ENCODE measurements at places on chromosomes 1 and 21.

- DNase-seq, result no peak
Measured at GRCh38 chr1:58874757-58875755, 91.2 kb upstream of the JUN start.

DNA sequence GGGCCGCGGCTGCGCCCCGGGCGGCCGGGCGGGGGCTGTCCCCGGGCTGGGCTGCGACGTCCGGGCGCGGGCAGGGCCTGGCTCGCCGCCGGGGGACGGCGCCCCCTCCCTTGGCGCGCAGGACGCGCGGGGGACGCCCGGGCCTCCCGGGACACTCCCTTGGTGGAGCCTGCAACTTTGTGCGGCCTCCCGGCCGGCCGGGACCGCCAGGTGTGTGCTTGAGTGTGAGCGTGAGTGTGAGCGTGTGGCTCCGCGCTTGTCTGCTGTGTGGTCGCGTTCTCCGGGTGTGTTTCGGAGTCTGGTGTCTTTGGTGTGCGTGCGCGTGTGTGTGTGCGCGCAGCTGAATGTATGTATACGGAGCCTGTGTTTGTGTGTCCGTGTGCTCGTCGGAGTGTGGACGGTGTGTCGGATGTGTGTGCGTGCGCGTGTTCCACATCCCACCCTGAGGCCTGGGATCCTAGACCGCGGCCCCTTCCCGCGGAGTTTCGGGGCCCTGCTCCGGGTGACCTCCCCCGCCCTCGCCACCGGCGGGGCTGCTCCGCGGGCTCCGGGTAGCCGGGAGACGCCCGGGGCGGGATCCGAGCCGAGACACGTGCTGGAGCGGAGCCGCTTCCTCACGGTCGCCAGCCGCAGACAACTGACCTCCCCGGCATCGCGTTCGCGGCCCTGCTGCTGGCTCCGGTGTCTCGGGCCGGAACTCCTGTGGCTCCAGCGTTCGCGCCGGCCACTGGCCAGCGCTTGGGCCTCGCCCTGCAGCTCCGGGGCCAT, 1.7 kb downstream of the PTPRU start:
- no peak for DNase-seq

DNA sequence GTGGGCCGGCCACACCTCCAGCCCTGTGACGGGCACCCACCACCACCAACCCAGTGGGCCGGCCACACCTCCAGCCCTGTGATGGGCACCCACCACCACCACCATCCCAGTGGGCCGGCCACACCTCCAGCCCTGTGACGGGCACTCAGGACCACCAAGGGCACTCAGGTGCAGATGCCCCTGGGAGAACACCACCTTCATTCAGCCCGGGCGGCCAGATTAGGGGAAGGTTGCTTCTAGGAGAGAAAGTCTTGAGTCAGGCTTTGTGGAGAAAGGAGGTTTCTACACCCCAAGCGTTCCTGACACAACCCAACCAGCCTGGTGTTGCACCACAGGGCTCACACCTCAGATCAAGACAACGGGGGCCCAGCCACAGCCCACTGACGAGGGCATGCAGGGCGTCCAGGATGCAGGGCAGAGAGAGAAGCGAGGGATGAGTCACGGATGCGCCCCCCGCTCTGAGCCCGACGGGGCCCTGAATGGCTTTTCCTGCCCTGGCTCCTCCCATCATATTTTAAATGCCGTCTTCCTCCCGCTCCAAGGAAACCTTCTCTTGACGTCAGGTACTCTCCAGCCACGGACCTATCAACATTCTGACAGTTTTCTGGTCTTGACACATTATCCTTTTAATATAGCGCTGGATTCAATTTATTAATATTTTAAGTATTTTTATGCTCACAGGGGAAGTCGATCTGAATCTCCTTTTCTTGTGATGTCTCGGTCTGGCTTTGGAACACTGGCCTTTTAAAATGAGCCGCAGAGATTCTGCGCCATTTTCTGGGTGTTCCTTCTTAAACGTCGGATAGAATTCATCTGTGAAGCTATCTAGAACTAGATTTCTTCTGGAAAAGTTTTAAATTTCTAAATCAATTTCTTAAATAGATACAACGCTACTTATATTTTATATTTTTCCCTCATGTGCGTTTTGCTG, 631 bp upstream of the SPATC1L start:
- DNase-seq, result peak; percentile 41

GRCh38 chr1:12052008-12052573, 11.0 kb upstream of the TNFRSF8 start:
- no peak for DNase-seq

GRCh38 chr1:7667159-7667558, 103.9 kb upstream of the VAMP3 start:
- no peak for DNase-seq

GRCh38 chr1:55168353-55168752, 46.8 kb downstream of the USP24 start:
- no peak for DNase-seq

GRCh38 chr1:212620293-212620692, 11.7 kb downstream of the ATF3 start:
- no peak for DNase-seq

All from activated naive CD4-positive, alpha-beta T cell (primary cell).